ENCODE measurements at places on chromosomes 1 and 21.
A peak's percentile ranks its signal among the peaks of the same experiment; 100 is the strongest.

GRCh38 chr1:74343216-74343615 is 108.0 kb downstream of the TNNI3K start:
- no peak for DNase-seq

GRCh38 chr1:40450495-40451237 is 390 bp downstream of the ZFP69B start:
- peak; percentile 27 for DNase-seq

DNA sequence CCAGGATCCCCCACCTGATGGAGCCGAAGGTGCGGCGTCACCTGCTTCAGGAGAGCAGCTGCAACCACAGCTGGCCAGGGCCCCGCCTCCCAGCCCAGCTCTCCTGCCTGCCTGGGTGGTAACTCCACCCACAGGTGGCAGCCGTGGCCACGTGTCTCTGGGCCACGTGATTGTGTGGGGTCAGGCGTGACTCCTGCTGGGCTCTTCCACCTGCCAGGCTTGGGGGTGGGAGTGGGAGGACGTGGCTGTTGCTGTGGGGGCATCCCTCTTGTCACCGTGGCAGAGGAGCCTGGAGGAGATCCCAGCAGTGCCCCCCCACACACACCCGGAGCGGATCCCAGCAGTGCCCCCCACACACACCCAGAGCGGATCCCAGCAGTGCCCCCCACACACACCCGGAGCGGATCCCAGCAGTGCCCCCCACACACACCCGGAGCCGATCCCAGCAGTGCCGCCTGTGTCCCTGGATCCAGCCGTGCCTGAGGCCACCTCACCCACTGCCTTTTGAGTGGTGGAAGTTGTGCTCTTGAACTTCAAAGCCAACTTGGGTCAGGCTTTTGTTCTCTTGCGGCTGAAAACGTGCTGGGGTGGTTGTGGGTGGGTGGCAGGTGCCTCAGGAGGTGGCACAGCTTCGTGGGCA is 32.2 kb downstream of the POFUT2 start:
- no peak for DNase-seq

DNA sequence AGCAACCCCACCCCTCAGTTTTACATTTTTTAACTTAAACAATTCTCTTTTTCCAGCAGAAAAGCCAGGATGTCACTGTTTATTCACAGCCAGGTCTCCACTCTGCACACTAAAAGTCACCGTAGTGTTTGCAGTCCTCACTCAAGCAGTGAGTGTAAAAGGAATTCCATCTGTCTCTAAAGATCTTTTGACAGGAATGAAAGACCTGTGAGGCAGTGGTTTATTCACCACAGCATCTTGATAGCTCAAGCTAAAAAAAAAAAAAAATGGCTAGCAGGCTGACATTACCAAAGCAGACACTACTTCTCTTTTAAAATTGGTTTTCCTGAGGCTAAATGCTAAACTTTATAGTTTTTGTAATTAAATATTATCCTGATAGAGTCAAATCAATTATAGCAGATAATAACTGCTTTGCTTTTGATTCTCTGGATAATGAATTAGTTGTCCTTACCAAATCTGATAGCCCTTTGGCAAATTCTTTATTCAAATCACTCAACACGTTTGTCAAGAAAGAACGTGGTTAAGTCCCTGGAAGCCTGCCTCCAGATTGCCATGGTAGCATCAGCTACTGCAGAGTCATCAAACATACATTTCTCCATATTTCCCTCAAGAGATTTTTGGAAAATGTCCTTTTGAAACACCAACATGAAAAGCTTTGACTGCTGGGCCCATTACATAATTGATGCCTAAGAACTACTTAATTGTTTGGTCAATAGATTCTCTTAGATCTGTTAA is 22.2 kb upstream of the SLC5A9 start:
- no peak for DNase-seq

DNA sequence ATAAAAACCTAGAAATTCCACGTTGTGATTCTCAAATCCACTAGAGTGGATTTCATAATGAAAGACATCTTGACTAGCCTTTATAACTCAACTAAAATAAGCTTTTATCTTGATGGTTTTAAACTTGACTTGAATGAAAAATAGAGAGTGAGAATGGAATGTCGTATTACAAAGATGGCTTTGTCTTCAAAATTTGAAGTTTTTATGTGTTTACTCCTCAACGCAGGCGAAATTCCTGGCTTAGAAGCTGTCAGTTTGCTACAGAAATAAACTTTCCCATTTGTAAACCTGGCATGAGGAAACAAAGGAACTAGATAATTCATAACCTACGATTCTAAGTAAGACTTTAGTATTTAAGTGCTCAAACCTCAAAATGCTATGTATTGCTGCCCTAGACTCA is 90.0 kb upstream of the KRTAP19-8 start:
- no peak for DNase-seq

DNA sequence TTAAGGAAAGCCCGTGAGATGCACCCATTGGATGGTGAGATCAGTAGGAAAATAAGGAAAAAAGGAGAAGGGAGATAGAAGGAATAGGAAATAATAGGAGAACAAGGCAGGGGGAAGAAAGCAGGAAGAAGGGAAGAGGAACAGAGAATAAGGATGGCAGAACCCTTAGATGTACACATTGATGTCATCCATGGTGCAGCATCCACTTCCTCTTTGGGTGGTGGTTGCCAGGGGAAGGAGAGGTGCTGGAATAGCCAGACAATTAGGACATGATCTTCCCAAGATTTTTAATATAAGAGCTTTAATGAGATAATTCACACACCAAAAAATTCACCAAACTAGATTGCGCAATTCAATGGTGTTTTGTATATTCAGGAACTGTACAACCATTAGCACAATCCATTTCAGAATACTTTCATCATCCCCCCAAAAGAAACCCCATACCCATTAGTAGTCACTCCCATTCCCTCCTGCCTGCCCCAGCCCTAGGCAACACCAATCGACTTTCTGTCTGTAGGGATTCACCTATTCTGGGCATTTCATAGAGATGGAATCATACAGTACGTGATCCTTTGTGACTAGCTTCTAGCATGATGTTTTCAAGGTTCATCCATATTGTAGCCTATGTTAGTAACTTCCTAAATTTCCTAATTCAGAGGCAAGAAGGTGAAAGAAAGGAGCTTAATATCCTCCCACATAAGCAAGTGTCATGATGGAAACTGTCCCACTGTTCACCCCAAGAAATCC is 121.4 kb downstream of the PLXNA2 start:
- DNase-seq, result no peak

GRCh38 chr1:22275167-22275566 is 132.3 kb upstream of the WNT4 start:
- DNase-seq, result no peak
